ENCODE measurements at places on chromosomes 12 and 14.

DNA sequence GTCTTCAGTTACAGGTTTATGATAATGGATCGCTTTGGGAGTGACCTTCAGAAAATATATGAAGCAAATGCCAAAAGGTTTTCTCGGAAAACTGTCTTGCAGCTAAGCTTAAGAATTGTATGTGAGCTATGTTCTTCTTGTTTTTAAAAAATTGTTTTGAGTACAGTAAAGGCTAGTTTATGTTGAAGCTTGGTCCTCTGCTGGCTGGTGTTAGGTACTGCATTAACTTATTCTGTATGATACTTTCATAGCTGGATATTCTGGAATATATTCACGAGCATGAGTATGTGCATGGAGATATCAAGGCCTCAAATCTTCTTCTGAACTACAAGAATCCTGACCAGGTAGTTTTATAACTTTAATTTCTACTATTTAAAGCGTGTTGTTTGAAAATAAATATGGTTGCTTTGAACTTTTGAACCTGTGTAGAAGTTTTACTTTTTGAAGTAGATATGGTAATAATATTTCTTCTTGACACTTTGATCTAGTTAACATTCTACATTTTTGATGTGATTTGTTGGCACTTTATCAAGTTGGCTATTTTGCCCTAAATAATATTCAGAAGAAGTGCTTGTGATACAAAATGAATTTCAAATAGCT, 55.7 kb downstream of the VRK1 start:
- peak; percentile 24 for DNase-seq

GRCh38 chr14:20624495-20625070, 16.9 kb downstream of the OR6S1 start:
- DNase-seq, result peak; percentile 69

GRCh38 chr12:66268562-66268961, 33.7 kb upstream of the HELB start:
- DNase-seq, result no peak

- no peak for DNase-seq
These were observed 4.2 kb upstream of the CDC42BPB start for GRCh38 chr14:103061482-103061976.

GRCh38 chr12:111439657-111440151, 34.0 kb downstream of the SH2B3 start:
- DNase-seq, result no peak

GRCh38 chr12:123945287-123946151, 27.1 kb downstream of the CCDC92 start:
- DNase-seq, result no peak

- DNase-seq, result no peak
These were observed 379.4 kb downstream of the RPS29 start for GRCh38 chr14:49206828-49207227.

DNA sequence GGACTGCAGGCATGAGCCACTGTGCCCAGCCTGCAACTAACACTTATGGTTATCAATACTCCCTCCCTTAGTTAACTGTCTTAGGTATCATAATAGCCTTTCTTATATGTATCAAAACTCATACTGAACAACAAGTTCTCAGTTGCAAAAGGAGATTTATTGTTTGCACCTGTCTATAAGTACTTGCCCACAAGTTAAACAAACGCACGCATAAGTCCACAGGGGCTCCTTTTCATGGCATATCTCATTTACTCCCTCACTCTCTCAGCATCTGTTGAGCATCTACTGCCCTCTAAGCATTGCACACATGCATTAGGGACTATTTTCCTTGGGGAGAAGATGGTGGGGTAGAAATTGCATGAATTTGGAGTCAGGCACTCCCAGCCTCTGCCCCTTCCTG, 46.7 kb upstream of the CORO1C start:
- DNase-seq, result no peak

DNA sequence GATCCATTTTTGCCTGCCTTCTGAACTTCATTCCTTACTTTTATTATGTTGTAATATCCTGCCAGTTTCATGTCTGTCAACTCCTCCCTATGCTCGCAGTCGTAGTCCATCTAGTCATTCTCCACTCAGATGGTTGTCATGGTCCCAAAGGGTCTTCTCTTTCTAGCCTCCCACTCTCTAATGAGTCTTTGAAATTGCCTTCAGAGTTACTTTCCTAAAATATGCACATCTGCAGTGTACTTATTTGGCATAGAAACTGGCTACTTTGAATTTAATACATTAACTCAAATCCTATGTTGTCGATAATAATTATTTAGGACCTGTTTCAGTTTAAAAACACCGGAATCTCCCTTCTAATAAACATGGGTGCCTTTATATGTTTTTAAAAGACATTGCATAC, 101.0 kb downstream of the PDE3A start:
- DNase-seq, result no peak

DNA sequence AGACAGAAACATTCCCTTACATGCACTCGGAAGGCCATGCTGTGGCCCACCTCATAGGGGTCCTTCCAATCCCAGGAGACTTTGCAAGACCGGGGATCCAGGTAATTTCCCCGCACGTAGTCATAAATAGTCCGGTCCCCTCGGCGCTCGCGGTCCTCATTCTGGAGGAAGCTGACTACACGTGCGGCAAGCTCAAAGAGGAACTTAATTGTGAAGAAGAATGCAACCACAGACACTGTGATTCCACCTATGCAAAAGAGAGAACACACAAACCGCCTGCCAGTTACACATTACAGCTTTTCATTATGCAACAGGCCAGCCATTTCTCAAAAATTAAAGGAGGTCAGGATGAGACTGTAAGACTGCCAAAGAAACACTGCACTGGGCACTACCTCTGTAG, 28.4 kb downstream of the AREL1 start:
- DNase-seq, result no peak

- DNase-seq, result no peak
These were observed 24.0 kb downstream of the RNF34 start for GRCh38 chr12:121423682-121424623.

DNA sequence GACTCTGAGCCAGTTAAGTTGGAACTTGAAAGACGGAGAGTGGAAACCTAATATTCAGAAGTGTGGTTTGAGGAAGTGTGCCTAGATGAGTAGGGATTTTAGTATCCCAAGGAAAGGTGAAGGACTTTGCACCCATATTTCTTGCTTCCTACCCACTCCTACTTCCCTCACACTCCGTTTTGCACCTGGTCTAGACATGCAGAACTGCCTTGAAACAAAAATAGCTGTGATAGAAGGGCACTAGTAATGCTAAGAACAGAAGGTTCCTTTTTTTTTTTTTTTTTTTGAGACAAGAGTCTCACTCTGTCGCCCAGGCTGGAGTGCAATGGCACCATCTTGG, 732 bp upstream of the ARF3 start:
- DNase-seq, result no peak

GRCh38 chr12:11240348-11240930, 29.1 kb downstream of the PRB3 start:
- no peak for DNase-seq

DNA sequence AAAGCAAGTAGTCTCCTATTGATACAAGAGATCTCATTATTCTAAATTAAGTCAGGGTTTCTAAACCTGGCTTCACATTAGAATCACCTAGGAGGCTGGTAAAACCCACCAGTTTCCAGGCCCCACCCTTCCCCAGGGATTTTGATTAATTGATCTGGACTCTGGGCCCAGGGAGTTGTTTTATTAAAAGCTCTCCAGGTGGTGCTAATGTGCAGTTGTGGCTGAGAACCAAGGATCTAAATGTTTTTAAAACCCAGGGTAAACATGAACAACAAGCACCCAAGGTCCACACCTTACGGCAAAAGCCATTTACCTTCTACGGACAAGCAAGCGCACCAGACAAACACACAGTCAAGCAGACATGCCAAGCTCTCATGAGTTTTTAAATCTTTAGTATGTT, 73.9 kb downstream of the SLC2A13 start:
- no peak for DNase-seq

DNA sequence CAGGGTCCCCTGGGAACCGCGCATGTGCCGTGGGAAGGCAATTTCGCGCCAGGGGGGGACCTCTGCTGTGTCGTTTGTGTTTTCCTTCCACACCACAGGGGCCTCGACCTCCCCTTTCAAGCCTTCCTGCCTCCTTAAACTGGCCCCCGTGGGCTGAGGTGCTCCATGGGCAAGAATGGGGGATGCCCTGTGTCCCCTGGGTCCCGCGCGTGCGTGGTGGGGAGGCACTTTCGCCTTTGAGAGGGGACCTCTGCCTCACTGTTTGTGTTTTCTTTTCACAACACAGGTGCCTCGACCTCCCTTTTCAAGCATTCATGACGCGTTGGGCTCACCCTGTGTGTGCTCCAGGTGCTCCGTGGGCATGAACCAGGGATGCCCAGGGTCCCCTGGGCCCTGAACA, 348.8 kb downstream of the ALG10 start:
- DNase-seq, result no peak

DNA sequence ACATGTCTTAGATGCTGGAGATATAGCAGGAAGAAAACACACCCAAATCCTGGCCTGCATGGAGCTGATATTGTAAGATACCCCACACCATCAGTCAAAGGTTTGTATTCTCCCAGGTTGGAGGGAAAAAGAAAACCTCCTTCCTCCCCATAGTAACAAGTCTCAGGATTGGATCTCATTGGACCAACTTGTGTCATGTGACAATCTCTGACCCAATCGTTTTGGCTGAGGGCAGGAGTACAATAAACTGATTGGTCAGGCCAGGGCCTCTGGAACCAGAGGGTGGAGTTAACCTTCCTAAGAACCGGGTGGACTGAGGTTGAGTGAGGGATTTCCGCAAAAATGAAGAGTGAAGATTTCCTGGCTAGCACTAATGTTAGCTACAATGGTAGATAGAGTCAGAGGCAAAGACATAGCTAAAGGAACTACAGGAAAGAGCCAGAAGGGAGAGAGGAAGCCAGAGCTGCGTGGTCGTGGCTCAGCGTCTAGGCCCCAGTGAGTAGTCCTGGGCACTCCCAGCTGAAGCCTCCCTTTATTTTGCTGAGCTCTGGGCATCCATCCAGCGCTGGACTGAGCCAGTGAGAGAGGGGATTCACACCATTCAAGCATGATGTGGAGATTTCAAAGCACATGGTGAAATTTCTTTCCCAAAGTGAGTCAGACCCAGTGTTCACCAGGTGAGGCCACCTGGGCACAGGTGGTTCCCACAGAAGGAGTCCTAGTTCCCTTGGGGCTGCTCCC, 219.9 kb downstream of the AACS start:
- no peak for DNase-seq

- no peak for DNase-seq
These were observed 30.2 kb downstream of the KCNA5 start for GRCh38 chr12:5073853-5074252.

DNA sequence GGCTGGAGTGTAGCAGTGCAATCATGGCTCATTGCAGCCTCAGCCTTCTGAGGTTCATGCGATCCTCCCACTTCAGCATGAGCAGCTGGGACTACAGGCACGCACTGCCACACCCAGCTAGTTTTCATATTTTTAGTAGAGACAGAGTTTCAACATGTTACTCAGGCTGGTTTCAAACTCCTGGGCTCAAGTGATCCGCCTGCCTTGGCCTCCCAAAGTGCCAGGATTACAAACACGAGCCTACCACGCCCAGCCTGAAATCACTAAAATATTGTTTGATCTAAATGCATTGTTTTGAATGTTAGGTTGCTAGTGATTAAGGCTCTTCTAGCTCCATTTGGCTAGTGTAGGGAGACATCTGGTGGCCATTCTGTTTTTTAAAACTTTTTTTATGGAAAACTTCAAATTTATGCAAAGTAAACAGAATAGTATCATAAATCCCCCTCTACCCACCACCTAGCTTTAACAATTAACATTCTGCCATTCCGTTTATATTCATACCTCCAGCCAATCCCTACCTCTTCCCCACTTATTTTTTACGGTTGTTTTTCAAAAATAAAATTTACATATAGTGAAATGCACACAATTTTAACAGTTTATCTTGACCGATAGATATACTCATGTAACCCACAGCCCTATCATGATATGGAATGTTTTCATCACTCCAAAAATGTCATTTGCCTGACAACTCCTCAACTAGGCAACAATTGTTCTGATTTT, 37.8 kb downstream of the MYO1H start:
- peak; percentile 4 for DNase-seq

DNA sequence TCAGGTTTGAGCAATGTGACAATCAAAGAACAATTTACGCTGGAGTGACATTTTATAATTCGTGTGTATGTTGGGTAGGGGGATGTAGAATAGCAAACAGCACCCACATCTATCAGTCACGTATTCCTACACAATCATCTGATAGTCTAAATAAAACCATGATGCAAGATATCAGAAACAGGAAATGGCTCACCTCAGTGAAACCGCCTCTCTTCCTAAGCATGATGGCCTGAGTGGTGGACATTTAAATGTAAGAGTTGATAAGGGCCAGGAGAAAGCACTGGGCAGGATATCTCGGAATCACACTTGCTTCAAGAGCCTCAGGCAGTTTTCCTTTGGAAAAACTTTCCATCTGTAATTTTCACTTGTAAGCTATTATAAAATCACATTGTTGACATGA, 128.2 kb downstream of the GRIP1 start:
- DNase-seq, result no peak

DNA sequence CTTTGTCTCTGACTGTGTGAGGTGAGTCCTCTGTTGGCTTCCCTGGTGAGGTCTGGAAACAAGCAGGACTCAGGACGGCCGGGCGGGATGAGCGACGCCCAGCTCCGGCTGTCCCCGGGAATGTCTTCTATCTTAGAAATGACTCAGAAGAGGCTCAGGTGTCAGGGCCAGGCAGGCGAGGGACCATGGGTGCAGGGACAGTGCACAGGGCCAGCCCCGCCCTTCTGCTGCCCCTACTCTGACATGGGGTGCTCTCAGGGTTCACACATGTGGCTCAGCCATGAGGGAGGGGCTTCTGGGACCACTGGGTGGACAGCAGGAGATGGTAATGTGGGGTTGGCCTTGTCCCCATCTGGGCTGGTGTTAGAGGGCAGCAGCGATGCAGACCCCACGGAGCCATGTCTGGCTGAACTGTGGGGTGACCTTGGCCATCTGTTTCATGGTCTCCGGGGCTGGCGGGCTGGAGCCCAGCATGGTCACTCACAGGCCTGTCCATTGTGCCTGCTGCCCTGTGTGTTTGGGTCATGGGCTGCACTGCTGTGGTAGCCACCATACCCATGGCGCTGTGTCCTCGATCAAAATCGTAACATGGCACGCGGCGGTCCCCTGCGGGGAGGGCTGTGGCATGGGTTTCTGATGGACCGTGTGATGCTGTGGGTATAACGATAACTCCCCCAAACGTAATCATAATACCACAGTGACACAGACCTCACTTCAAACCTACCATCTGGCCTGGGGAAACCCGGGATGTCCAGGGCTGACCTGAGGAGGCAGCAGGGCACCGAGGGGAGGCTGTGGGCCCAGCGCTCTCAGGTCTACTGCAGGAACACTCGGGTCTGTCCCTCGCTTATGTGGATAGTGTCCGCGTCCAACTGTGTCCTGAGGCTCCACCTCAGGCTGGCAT, 368.8 kb downstream of the TMEM121 start:
- no peak for DNase-seq

GRCh38 chr12:130449291-130449690, 111.6 kb downstream of the PIWIL1 start:
- no peak for DNase-seq

GRCh38 chr14:26729851-26730250, 132.0 kb upstream of the NOVA1 start:
- DNase-seq, result no peak

Measured in Calu3 (cell line).